Left forelimb (tissue), 1 donor: ENCODE measurements at places on chromosomes 5 and 9.

DNA sequence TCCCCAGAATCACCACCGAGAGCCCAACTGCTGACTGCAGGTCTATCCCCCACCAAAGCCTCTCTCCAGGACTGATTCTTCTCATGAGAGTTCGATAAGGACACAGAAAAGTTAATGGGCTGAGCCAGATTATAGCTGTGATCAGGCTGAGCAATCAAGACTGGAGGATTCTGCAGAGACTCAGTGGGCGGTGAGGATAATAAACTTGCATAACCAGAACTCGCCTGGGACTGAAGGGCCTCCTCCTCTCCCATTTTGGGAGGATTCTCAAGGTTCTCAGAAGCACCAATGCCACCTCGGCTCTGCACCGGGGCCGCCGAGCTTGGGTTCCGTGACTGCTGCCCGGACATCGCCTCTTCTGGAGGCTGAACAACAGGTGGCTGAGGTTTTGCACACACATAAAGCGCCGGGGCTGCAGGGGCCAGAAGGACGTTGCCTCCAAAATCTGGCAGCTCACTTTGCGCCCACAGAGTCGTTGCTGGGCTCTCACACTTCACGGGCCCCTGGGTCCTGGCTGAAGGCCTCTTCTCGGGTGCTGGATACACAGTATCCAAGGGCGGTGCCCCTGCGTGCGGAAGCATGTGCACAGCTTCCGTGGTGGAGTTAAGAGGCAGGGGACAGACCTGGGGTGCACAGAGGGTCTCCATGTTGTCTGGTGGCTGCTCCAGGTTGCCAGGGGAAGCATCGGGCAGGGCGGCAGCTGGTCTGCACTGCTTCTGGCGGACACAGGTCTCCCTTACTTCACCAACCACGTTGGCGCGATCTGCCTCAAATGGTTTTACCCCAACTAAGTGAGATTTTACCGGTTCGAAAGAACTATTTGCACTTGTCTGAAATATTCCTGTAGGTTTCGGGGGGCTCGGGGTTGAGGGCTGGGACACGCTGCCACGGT, 7.6 kb downstream of the SEC16A start:
- no peak for DNase-seq

GRCh38 chr5:113337515-113338415, 97.0 kb downstream of the TSSK1B start:
- DNase-seq = no peak

- DNase-seq = no peak
These were observed 105.2 kb downstream of the LIFR start for GRCh38 chr5:38451074-38451725.

DNA sequence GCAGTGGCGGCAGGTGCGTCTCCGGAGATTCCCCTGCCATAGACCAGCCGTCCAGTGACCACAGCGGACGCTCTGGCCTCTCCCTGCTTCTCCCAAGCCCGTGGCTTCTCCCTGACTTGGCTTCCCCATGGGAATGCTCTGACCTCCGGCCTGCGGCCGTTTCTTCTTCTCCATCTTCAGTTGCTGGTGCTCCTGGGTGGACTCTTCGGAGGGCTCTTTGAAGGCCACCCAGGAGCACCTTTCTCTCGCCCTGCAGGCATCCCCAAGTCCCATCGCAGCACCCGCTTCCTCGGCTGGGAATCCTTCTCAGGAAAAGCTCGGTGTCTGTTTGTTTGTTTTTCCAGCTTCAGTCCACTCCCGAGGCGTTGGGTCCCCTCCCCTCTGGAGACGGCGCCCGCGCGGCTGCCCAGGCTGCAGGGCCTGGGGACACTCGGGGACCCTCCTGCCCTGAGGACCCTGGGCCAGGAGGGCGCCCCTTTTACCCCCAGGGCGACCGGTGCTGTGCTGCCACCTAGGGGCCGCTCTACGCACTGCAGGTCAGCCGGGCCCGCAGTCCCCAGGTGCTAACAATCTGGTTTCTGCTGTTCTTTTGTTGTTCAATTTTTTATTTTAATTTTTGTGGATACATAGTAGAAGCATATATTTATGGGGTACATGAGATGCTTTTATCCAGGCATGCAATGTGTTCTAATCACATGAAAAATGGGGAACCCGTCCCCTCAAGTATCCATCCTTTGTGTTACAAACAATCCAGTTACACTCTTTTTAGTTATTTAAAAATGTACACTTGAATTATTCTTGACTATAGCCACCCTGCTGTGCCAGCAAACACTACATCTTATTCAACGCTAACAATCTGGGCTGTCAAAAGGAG, 197.9 kb upstream of the ADAMTS16 start:
- no peak for DNase-seq

DNA sequence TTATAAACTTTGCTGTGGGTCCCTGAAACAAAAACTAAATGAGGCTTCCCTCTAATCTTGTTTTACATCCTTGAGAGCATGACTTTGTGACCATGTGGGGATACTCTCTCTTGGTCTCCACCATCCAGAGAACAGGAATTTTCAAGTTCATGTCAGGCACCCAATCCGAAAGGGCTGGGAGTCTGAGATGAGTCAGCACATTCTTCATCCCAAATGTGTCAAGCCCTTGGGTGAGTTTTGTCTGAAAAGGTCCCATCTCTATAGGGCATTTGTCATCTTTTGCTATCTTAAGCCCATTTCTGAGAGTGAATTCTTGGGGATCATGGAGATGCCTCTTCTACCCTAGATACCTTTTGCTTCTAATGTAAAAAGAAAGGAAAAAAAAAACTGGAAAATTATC, 26.9 kb upstream of the RAPGEF6 start:
- DNase-seq = no peak

GRCh38 chr5:116372931-116373597, 201.6 kb downstream of the SEMA6A start:
- DNase-seq = no peak

GRCh38 chr5:133565993-133566392, 46.3 kb downstream of the FSTL4 start:
- no peak for DNase-seq

GRCh38 chr5:9015937-9016270, 530.0 kb downstream of the SEMA5A start:
- no peak for DNase-seq

GRCh38 chr9:133677126-133678010, 41.2 kb downstream of the DBH start:
- no peak for DNase-seq

- no peak for DNase-seq
These were observed 1.6 kb downstream of the BSPRY start for GRCh38 chr9:113350937-113351336.

- no peak for DNase-seq
These were observed 12.2 kb downstream of the CCT5 start for GRCh38 chr5:10262121-10262774.

DNA sequence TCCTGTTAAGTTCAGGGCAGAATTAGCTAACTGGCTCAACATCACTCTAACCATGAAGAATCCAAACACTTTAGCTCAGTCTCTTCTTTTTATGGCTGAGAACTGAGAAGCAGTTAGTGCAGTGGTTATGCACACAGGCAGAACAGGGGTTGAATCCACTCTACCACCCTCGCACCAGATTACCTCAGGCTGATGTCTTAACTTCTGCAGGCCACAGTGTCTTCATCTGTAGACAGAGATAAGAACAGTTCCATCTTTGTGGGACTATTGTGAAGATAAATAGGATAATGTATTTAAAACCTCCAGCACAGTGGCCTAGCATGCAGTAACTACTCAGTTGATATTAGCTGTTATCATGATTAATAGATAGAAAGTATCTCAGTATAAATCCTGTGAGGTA, 54.8 kb downstream of the FAM114A2 start:
- DNase-seq = no peak

DNA sequence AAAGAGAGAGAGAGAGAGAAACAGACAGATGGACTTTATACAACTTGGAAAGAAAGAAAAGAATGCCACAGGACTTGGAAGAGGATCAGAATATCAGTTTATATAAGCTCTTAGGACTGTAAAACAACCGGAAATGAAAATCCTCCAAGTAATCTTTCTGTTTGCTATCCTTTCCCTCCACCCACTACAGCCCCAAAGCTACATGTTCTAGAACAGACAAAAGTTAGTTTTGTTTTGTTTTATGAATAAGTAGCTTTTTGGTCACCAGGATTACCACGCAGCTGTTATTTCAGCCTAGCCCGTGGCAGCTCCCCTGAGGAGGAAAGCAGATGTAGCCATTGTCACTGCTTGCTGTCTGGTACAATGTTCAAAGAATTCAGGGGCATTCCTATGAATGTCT, 66.6 kb downstream of the SH3TC2 start:
- no peak for DNase-seq

- DNase-seq = no peak
These were observed 191.5 kb downstream of the ZNF608 start for GRCh38 chr5:124554746-124555578.
